ENCODE measurements at places on chromosomes 5 and 9.

DNA sequence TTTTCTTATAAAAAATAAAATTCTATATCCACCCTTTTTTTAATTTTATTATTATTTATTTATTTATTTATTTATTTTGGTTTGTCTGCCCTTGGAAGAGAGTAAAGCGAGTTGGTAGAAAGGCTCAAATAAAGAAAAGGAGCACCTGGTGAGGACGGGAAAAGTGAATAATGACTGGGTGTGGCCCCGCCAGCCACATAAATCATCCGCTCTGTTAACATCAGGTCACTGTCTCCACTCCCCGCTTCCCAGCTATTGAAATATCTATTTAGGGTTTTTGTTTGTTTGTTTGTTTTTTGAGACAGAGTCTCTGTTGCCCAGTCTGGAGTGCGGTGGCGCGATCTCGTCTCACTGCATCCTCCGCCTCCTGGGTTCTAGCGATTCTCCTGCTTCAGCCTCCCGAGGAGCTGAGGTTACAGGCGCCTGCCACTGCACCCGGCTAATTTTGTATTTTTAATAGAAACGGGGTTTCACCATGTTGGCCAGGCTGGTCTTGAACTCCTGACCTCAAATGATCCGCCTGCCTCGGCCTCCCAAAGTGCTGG, 844 bp downstream of the POLR3G start:
- DNase-seq, result no peak

DNA sequence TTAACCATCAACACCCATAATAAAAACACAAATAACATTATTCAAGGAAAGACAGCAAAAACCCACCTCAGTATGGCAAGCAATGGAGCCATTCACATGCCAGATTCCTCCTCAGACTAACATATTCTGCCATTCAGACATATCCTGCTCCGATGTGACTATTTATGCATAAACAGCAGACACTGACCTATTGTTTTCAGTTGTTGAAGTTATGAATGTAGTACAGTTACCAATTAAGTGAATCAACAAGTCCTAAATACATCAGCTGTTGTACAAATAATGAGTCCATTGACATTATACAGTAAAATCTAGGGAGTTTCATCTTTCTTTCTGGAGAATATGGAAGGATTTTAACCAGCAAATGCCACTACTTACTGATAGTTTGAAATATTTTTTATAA, 131.7 kb downstream of the DENND1A start:
- no peak for DNase-seq

GRCh38 chr9:85216601-85217000, 525.2 kb downstream of the AGTPBP1 start:
- no peak for DNase-seq

DNA sequence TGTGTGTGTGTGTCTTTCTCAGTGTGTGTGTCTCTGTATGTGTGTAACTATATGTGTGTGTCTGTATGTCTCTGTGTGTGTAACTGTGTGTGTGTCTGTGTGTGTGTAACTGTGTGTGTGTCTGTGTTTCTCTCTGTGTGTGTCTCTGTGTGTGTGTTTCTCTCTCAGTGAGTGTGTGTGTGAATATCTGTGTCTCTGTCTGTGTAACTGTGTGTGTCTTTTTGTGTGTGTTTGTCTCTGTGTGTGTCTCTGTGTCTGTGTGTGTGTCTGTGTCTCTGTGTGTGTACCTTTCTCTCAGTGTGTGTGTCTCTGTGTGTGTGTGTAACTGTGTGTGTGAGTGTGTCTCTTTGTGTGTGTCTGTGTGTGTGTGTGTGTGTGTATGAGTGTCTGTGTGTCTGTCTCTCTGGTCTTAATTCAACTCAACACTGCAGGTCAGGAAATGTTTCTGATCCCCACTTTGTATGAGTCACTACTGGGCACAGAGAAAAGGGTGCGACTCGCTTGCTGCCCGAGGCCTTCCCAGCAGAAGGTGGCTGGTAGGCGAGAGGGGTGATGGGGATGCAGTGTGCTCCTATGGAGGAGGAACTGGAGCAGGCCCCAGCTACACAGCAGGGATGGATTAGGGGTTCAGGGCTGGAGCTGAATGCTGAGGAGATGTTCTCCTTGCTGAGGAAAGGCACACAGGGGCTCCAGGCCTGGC, 52.1 kb downstream of the NSG2 start:
- DNase-seq, result no peak

GRCh38 chr9:4986783-4987182, 1.7 kb downstream of the JAK2 start:
- DNase-seq, result no peak

- DNase-seq, result peak; percentile 67
Observed at GRCh38 chr5:54390015-54390414, 65.5 kb upstream of the HSPB3 start.

- DNase-seq, result no peak
Observed at GRCh38 chr5:94778732-94779131, 160.3 kb downstream of the SLF1 start.

GRCh38 chr9:137194909-137195308, 5.6 kb downstream of the TPRN start:
- no peak for DNase-seq

DNA sequence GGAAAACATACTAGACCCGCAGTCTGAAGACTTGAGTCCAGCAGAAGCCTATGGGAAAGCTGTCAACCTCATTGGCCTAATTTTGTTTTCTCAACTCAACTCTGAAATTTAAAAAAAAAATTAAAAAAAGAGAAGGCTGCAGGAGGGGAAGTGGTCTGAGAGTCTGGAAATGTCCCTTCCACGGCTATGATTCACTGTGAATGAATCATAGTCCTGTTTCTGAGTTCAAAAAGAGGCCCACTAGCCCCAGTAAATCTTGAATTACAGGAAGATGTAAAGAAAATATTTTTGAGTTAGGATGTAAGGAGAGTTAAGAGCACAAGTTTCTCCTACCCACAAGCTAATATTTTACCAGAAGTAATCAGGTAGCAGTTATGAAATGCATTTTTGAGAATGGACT, 565.5 kb upstream of the DMAC1 start:
- peak; percentile 86 for DNase-seq

DNA sequence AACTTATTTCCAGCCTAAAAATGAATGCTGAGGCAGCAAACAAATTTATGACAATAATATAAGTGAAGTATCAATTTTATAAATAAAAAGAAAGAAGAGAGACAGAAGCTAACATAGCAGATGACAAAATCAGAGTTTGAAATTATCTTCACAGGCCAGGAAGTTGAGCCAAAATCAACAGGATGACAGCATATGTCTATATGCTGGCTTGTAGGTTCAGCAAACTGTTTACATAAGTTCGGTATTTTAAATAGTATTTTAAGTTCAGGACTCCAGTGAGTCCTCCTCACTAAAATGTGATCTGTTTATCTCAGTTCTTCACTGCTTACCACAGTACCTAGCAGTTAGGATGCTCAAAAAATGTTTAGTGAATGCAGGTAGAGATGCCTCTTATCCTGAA, 359.6 kb upstream of the SMC2 start:
- no peak for DNase-seq

GRCh38 chr5:54832858-54833257, 152.5 kb downstream of the ESM1 start:
- DNase-seq, result no peak

DNA sequence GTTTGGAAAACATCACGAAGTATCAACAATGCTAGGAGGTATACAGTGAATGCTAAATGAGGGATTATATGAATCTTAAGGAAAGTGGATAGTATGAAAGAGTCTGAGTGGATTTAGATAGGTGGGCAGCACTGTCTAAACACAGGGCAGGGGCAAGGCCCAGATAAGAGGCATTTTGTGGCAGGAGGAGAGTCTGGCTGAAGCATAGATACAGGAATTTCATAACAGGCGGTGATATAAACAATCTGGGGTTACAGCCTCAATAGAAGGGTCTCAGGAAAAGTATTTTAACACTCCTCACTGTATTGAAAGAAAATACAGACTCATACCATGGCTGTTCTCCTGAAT, 96.9 kb downstream of the PLPP1 start:
- DNase-seq, result no peak

DNA sequence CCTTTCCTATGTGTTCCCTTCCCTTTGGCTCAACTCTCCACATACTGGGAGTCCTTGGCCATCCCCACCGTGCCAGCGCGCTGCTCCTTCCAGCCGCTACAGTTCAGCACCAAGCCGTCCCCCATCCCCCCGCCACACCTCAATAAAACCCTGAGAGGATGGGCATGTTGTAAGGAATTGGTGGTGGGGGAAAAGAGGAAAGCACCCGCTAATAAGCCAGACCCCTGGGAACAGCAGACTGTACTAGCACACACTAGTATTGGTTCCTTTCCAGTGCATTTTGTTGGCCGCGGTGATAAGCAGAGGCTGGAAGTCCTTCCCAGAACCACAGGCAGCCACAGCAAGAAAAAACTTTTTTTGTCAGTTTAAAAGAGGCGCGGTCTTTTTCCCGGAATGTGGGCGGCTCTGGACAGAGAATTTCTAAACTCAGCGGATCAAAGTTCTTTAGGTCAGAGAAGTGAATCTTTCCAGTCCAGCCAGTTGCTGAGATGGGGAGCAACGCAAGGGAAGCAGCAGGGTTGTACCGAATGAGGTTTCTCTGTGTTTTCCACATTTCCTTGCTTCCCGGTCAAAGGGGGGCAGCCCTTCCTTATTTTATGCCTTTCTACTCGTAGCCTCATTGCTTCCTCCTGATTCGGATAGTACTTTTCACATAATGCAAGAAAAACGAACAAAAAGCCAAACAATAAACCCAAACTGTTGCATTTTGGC, 2.1 kb downstream of the CHSY3 start:
- peak; percentile 70 for DNase-seq

DNA sequence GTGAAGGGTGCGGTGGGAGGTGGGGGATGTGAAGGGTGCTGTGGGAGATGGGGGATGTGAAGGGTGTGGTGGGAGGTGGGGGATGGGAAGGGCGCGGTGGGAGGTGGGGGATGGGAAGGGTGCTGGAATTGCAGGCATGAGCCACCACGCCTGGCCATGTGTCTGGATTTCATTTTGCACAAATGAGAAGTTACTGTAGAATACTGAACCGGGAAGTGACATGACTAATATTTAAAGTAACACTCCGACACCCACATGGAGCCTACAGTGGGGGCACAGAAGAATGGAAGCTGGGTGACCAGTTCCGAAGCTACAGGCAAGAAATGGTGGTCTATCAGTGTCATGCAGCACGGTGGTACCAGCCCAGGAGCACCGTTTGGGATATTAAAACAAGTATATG, 69.9 kb upstream of the SPTLC1 start:
- DNase-seq, result no peak

- peak; percentile 71 for DNase-seq
Observed at GRCh38 chr9:93058355-93059010, at the start of gene SUSD3. SUSD3 (plus strand) TSS chr9:93058701; CDS start chr9:93058743, 42 bp downstream.

DNA sequence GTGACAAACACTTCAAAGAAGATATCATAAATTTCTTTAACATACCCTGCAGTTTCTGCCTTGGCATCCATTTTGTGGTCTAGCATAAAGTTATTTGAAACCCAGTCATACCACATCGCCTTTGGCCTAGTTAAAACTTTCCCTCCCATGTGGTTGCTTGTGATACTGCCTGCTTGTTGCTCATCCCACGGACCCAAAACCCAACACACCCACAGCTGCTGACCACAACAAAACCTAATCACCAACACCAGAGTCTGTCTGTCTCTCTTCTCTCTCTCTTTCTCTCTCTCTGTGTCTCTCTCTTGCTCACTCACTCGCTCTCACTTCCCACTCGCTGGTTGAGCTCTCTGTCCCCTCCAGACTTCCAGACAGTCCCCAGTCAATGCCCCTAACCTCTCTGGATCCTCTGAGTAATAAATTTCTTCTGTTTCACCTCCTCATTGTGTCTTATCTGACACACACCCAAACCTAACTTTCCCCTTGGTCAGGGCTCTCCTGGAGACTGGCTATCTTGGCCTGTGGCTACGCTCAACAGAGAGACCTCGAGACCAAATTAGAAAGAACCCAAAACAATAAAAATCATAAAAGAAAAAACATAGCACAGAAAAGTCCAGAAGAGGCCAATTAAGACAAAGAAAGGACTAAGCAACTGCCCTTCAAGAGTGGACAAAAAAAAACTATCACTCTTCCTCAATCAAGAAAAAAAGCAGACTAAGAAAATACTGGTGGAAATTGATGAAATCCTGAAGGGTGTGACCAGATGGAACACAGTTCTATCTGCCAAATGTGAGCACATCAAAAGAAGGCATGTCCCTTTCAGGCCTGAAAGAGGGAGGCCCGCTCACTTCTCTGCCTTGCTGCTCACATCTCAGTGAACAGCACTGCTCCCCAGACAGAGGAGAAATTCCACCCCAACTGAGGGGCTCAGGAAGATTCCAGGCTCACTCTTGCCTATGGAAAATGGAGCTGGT, 41.5 kb downstream of the TTLL11 start:
- DNase-seq, result peak; percentile 31

DNA sequence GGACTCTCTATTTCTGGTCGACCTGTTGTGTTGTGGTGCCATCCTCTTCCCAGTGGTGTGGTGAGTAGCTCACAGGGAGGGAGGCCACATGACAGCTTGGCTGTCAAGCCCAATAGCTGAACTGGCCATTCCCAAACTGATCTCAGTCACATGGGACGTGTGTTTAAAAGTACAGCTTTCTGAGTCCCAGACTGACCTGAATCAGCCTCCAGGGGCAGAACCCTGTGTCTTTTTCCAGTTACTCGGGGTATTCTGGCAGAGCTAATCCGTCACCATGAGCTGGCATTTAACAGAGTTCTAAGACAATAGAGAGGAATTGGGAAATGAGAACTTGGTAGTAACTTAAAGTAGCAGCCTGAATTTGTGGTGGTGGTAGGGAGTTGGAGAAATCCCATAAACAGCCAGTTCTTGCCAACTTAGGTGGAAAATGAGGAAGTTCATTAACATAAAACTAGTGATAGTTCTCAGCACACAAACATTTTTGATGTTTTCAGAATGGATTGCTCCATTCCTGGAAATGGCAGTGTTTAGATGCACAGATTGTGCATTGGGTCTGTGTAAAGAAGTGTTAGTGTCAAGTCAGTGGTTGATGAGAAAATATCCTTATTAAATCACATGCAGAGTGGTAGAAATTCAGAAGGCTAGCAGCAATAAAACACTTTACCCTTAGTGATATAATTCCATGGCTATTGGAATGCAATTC, 50.9 kb downstream of the GPR107 start:
- DNase-seq, result peak; percentile 41

GRCh38 chr9:89946741-89947140, 341.9 kb downstream of the GADD45G start:
- DNase-seq, result no peak

- no peak for DNase-seq
Observed at GRCh38 chr5:86763929-86764328, 146.2 kb downstream of the COX7C start.

- peak; percentile 60 for DNase-seq
Observed at GRCh38 chr5:16656561-16657191, 39.9 kb upstream of the RETREG1 start.

DNA sequence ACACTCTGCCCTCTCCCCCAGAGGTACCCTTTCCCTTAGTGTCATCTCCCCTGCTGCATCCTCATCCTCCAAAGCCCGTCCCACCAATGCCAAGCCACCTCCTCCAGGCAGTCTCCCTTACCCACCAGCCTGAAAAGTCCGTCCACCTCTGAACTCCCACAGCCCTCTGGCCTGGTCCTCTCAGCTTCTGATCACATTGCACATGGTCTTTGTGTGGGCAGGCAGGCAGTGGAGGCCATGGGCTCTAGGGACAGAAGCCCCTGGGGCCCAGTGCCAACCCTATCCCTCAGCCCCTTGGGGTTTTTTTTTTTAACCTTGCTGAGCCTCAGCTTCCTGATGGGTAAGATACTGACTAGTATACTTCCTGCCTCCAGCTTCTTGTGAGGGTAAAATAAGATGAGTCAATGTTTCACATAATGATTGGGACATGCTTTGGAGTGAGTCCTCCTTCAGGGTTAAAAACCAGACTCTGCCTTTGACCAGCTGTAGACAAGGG, 19.4 kb downstream of the CSF1R start:
- DNase-seq, result peak; percentile 88

All from cardiac fibroblast (primary cell).